ENCODE measurements at places on chromosomes 4 and X. TPM values are rescaled to one million over a fixed set of nuclear protein-coding genes. Genes with fewer than 3 reads are reported as not detected.

ARAP2 gene
- total RNA-seq = 3.1 TPM

HSFX3 gene
- not detected for total RNA-seq

GRCh38 chr4:80133240-80133783 is 60.3 kb upstream of the ANTXR2 start:
- no peak for DNase-seq

CXXC4 gene
- 3.7 TPM for total RNA-seq

GRCh38 chrX:152573866-152574265 is 63.8 kb upstream of the GABRQ start:
- DNase-seq = no peak

ETDA gene
- total RNA-seq = not detected

ETDB gene
- total RNA-seq = not detected

DNA sequence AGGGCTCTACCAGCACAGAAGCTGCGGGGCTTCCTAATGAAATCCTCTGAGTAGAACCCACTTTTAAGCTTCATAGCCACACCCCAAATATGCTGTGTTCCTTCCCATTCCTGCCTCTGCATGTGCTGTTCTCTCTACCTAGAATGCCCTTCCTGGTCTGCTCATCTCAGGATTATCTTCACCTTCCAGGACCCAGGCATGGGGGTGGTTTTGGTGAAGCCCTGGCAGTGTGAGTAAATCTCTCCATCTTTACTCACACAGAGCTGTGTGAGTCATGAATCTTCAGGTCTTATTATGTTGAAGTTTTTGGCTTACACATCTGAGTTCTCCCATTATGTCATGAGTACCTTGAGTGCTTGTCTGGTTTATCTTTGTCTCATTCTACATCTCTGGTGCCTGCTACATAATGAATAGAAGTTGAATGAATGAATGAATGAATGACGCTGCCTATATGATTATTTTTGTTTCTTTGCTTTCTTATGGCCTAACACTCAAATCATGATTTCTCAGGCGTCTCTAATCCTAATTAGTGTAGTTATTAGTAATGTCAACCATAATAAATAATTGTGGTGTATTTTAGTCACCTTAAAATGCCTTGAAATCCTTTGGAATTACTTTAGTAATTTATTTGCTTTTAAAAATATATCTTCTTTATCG is 41.9 kb downstream of the HADH start:
- DNase-seq = no peak

REPS2 gene
- total RNA-seq = 8.9 TPM

LRPAP1 gene
- total RNA-seq = 308 TPM

GRCh38 chr4:73711989-73712388 is 28.4 kb upstream of the CXCL8 start:
- DNase-seq = no peak

DNA sequence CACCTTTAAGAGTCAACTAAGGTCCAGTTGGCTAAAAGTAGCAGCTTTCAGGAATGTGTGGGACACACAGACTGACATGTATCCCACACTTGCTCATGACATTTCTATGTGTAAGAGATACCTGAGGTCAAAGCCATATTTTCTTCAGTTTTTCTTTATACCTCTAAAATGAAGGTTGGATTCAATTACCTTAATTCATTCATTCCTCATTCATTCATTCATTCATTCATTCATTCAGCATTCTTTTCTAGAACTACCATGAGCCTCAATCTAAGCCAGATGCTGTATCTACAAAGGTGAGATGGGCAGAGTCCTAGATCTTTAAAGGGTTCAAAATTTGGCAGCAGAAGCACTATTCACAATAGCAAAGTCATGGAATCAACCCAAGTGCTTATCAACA is 139.7 kb upstream of the MAP3K15 start:
- DNase-seq = no peak

- DNase-seq = no peak
These were observed 52.1 kb downstream of the HTR2C start for GRCh38 chrX:114635986-114636385.

GRCh38 chr4:61532336-61533000 is 332.3 kb downstream of the ADGRL3 start:
- DNase-seq = no peak

DNA sequence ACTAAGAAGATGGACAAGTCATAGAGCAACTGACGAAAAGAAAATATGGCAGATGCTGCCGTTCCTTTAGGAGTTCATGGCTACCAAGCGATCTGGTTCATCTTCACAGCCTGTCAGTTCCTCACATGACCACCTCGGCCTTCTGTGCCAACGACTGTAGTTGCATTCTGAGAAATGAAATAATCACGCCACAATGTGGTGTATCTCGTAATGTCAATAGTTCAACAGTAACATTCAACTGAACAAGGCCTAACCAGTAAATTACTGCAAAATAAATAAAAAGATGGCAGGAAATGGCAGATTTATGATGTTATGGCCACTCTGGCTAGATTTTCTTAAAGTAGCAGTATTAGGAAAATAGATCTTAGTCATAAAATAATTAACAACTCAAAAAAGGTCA is 4.4 kb downstream of the GPRIN3 start:
- DNase-seq = no peak

MAGEA8 gene
- total RNA-seq = not detected

DNA sequence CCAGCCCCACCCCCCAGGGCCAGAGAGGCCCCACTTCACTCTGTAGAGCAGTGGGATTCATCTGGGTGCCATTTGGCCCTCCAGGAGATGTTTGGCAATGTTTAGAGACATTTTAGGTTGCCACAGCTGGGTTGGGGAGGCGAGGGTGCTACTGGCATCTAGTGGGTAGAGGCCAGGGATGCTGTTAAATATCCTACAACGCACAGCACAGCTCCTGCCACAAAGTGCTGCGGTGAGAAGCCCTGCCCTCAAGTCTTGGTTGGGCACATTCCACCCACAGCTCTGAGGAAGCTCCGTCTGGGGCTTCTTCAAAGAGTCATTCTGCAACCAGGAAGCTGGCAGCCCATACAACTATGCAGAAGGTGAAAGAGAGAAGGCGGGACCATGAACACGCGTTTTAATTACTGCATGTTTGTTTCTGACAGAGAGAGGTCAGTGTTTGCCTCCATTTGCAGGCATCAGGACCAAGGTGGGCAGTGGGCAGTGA is 48.1 kb upstream of the FAM9C start:
- no peak for DNase-seq

GRCh38 chrX:74231625-74232024 is 72.4 kb upstream of the ZCCHC13 start:
- DNase-seq = no peak

GRCh38 chr4:52421811-52422213 is 237.3 kb downstream of the USP46 start:
- no peak for DNase-seq

DNA sequence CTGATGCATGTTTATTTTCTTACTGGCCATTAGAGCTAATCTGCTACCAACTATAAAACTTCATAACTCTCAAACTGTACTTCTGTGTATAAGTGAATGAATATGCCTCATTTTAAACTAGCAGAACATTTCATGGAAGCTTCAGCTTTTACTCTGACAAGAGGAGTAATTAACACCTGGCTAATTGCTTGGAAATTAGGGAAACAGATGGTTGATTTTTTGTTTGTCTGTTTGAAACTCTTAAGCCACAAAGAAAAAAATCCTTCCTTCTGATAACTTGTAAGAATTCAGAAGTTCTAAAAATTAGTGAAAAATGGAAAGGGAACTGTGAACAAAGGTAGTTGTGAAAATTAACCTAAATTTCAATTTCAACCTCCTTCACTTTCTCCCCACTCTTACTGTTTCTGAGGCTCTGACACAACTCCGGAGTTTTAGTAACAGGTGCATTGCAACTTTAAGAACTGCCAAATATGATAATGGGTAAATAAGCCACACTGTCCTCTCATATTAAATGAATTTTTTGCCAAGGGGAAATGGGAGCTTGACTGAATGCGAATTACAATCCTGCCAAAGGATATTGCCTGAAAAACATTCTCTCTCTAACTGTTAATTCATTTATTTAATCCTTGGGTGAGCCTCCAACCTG is 1.0 kb downstream of the EGF start:
- DNase-seq = no peak

RNF150 gene
- total RNA-seq = 40.3 TPM

- peak; percentile 29 for DNase-seq
These were observed 183.2 kb upstream of the PUDP start for GRCh38 chrX:7330971-7331746.

DNA sequence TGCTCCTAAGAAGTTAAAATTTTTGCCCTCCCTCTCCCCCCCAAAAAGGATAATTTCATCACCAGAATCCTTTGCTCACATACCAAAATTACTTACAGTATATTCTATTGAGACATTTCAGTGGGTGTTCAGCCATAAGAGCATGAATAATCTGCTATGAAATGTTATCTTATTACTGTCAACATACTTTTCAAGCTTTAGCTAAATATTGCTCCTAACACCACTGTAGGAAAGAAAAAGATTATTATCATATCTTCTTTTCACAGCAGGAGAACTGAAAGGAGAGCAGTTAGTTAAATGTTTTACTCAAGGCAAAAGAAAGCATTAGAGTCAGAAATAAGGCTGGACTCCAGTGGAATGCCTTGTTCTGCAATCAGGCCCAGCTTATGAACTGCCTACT is 231.0 kb upstream of the GYPA start:
- no peak for DNase-seq

DNA sequence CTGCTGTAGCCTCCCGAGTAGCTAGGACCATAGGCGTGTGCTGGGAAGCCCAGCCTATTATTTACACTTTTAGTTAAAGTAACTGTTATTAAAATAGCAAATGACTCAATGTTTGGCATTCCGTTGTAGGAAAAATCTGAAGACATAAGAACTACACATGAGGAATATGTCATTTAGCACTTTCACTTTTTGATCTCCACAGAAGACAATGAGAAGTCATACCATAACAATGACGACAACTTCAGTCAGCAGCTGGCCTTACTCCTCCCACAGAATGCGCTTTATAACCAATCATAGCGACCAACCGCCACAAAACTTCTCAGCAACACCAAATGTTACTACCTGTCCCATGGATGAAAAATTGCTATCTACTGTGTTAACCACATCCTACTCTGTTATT is 6.7 kb downstream of the GPR34 start:
- DNase-seq = no peak

- DNase-seq = no peak
These were observed 32.9 kb upstream of the EGFL6 start for GRCh38 chrX:13536551-13536950.

SLC25A53 gene
- total RNA-seq = 12.4 TPM

PASD1 gene
- not detected for total RNA-seq

GRCh38 chr4:38769857-38770256 is 12.9 kb downstream of the TLR10 start:
- DNase-seq = no peak

DNA sequence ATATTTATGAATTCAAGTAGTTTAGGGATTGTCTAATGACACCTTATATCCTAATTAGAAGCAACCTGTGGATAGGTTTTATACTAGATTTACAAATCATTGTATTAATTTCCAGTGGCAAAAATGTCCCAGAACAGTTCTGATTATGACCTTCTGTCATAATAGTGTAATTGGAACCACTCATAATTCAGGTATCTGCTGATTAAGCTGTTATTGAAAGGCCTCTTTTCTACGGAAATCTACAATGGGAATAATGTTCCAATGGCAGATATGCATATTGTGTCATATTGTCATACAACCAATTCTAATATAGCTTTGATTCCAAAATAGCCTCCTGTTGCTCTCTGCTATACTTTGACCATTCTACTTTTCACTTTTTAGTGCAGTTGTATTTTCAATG is 19.0 kb downstream of the MMRN1 start:
- no peak for DNase-seq

DNA sequence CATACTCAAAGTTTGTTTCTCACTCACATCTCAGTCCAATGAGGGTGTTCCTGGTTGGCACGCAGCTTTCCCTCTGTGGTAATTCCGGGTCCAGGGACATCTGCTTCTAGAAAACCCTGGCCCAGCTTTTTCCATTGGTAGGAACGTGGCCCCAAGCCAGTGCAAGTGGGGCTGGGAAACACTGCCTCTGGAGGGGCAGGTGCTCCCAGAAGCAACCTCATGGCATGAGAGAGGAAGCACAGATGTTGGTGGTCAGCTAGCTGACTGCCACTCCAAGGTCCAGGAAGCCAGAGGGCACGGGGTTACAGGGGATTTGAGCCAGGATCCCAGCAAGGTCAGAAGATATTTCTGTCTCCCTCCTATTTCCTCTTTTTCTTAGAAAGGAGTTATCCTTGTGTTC is 47.5 kb downstream of the DCTD start:
- no peak for DNase-seq

OTUD6A gene
- total RNA-seq = not detected

TCP11X2 gene
- 0.38 TPM for total RNA-seq

PPM1K gene
- 93.8 TPM for total RNA-seq

ARHGAP36 gene
- 0.11 TPM for total RNA-seq

GRCh38 chrX:19725641-19726040 is 161.8 kb downstream of the SH3KBP1 start:
- DNase-seq = no peak

DNA sequence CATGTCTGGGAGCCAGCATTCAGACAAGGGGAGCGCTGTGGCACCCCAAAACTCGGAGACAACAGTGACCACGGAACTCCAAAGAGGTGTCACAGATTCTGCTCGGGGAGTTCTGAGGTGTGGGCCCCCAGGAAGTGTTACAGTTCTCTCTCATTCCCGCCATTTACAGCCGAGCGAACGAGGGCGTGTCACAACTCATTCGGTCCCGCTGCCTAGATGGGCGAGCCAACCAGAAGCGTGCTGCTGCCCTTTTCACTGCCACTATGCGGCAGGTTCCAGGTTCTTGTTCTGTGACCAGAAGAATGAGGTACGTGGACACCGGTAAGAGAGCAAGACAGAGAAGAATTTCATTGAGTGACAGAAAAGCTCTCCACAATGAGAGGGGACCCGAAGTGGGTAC is 1370.6 kb upstream of the AGA start:
- DNase-seq = no peak

DNA sequence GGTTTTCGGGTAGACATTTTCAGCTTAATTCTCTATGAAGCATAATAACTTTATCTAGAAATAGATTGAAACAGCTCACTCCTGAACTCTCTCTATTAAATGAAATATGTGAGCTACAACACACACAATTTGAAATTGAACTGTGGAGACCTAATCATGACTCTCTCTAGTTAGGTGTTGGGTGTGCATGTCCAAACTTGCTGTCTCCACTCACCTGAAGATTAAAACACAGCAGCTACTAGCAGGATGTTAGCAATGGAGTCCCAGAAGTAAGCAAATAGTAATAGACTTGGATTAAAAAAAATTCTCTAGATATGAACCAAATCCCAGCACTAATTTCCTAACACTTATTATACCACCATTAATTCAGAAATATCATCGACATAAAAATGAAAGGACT is 173.1 kb downstream of the FSTL5 start:
- DNase-seq = no peak

GRCh38 chr4:78692822-78693170 is 83.4 kb upstream of the BMP2K start:
- peak; percentile 18 for DNase-seq

GRCh38 chr4:148934926-148935578 is 492.8 kb upstream of the NR3C2 start:
- no peak for DNase-seq

DNA sequence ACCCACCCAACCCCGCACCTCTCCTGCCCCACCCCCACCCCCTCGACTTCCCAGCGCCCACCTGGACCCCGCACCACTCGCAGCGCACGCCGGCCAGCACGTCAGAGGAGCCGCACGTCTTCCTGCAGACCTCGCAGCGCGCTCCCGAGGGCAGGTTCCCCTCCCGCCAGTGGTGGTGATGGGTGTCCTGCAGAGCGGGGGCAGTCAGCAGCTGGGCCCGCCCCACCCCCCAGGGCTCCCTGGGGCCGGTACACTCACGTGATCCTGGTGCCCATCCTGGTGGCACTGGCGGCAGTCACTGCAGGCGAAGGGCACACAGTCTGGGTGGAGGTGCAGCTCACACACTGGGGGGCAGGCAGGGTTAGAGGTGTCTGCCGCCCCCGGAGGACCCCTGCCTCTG is 5.1 kb downstream of the DGKQ start:
- DNase-seq = no peak

ENPP6 gene
- not detected for total RNA-seq
